Midbrain (tissue), 1 donor: ENCODE measurements at places on chromosomes 4 and X.
A peak's percentile ranks its signal among the peaks of the same experiment; 100 is the strongest.

DNA sequence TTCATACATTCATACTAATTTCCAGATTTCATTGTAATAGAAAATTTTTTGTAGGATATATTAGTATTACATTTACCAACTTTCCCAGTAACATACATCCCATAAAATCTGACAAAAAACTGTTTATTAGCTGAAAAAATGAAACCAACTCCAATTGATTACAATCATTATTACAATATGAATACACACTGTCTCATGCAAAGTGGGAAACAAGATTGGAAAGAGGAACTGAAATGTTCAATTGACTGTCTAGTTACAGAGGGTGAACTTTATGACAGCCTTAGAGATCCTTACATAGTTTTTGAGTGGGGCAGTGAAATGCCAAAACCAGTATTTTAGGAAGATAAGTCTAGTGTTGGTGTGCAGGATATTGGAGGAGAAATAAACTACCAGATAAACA is 2.3 kb upstream of the AMBN start:
- no peak for DNase-seq

GRCh38 chrX:15170927-15171326 is 99.0 kb downstream of the ASB9 start:
- DNase-seq = no peak

DNA sequence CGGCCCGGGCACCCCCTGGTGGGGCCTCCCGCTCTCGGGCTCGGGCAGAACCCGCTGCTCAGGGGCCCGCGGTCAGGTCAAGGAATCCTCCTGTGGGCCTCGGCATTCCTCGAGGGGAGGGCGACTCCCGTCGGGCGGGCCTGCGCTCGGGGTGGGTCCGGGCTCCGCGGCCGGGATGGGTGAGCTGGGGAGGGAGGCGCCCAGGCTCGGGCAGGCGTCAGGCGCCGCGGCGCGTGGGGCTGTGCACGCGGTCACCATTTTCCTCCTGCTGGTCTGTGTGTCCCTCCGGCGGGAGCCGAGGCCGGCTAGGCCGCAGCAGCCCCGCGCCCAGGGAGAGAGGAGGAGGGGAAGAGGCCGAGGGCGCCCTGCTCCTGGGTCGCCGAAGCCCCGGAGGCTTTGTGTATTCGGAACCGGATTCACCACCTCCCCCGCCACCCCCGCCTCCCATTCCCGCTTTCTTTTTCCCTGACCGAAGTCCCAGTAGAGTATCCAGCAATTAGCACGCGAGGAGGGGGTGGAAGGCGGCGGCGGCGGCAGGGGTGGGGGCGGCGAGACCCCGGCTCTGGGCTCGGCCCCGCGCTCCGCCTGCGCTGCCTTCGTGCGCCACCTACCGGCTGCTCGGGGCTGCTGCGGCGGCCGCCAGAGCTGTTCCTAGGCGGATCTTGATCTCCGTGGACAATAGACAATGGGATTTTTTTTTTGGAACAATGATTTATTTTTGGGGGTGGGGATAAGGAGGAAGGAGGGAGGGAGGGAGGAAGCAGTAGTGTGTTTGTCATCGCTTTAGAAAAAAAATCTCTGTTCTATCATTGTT is 99.0 kb upstream of the MAML3 start:
- peak; percentile 92 for DNase-seq

DNA sequence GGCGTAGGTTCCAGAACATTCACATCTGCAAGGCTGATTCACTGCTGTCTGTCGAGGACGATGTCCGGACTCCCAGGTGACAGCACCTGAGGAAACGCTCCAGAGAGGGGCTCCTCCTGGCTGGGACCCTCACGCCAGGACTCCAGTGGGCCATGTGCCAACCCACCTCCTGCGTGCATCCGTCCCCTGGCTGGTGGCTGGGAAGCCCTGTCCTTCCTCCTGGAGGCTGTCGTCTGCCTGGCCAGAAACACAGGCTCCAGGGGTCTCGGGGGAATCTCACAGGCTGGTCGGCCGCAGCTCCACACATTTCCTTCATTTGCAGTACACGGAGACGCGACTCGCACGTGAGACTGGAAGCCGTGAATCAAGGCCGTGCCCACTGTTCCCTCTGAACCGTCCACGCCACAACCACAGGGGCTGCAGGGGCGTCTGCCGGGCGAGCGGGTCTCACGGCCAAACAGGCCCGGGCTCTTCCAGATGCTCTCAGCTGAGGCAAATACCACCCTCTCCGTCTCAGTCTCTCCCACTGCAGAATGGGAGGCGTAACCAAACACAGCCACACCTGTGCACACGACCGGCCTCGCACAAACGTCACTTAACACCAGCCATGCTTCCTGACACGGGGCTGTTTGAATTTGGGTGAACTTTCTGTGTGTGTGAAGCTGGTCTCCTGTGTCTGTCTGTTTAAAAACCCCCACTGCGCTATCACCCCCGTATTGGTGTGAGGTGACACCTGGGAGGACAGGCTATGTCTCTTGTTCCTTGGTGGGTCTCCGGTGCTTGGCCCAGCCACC is 38.7 kb upstream of the MXD4 start:
- DNase-seq = no peak

- no peak for DNase-seq
Observed at GRCh38 chrX:72461766-72462165, 110.9 kb downstream of the HDAC8 start.

DNA sequence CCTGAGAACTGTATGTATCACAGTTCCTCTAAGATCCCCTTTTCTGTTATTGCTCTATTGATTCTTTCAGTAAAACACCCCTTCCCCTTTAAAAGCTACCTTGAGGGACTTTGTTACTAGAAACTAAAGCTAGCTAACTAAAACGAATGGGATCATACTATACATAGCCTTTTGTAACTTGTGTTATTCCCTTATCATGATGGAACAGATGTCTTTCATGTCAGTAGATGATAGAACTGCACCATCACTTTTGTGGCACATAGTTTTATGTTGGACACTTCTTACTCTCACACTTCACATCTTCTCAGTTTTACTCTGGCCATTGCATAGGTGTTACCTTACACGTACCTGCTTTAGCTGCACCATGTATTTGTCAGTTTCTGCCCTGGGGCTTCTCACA is 46.6 kb upstream of the PGRMC2 start:
- no peak for DNase-seq

DNA sequence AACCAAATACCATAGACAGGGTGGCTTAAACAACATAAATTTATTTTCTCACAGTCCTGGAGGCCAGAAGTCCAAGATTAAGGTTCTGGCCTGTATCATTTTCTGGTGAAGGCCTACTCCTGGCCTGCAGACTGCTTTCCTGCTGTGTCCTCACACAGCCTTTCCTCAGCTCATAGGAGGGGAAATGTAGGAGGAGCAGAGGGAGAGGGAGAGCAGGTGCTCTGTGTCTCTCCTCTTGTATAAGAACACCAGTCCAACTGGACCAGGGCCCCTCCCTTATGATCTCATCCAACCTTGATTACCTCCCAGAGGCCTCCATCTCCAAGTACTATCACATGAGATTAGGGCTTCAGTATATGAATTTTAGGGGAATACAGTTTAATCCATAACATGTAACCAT is 34.3 kb downstream of the RAPGEF2 start:
- DNase-seq = no peak

GRCh38 chrX:47272013-47272408 is 39.2 kb downstream of the USP11 start:
- no peak for DNase-seq

- DNase-seq = no peak
Observed at GRCh38 chr4:77158487-77158861, 1.5 kb downstream of the CCNG2 start.

DNA sequence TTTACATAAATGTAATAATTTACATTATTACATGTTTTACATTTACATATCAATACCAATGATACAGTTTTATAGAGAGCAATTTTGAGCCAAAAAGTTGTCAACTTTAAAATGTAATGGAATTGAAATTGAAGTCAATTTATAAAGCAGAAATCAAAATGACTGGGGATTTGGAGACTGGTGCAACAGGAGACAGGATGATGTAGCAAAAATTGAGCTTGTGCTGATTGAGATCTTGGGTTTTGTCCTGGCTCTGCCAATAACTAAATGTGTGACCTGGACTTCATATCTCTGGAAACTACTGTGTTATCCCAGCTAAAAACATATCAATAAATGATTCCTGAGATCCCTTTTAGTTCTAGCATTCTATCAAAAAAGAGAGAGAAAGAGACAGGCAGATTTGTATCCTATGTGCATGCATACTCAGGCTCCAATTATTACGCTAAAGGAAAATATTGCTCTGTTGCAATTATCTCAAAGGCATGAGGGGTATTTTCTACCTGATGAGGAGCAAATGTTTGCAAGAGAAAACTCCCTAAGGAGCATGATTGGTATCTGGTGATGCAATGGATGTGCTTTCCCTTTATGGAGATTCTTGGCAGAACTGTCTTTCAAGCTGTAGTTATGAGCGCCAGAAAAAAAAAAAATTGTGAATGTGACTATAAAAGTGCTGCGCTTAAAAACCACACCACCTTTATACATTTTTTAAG is 14.7 kb downstream of the EXOC1L start:
- no peak for DNase-seq
